HT-29 (cell line): ENCODE measurements at places on chromosomes 4 and X.
A peak's percentile ranks its signal among the peaks of the same experiment; 100 is the strongest.

GRCh38 chr4:95596676-95597075 is 47.9 kb upstream of the UNC5C start:
- DNase-seq: no peak

DNA sequence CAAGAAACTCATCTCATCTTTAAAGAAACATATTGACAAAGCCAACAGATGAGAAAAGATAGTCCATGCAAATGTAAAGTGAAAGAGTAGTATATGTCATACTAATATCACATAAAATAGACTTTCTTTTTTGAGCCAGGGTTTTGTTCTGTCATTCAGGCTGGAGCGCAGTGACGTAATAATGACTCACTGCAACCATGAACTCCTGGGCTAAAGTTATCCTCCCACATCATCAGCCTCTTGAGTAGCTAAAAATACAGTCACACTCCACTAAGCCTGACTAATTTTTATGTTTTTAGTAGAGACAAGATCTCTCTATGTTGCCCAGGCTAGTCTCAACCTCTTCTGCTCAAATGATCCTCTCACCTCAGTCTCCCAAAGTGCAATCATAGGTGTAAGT is 51.8 kb upstream of the TRAM1L1 start:
- DNase-seq: no peak

- DNase-seq: no peak
These were observed 92.6 kb downstream of the IL13RA2 start for GRCh38 chrX:114924856-114925255.

GRCh38 chrX:130165181-130165702 is 399 bp downstream of the AIFM1 start:
- DNase-seq: no peak

- no peak for DNase-seq
These were observed 45.9 kb downstream of the WDFY3 start for GRCh38 chr4:84920617-84921016.

GRCh38 chr4:12399781-12400180 is 971.1 kb upstream of the HS3ST1 start:
- DNase-seq: no peak

- no peak for DNase-seq
These were observed 391.5 kb upstream of the IGFBP7 start for GRCh38 chr4:57501720-57502119.

DNA sequence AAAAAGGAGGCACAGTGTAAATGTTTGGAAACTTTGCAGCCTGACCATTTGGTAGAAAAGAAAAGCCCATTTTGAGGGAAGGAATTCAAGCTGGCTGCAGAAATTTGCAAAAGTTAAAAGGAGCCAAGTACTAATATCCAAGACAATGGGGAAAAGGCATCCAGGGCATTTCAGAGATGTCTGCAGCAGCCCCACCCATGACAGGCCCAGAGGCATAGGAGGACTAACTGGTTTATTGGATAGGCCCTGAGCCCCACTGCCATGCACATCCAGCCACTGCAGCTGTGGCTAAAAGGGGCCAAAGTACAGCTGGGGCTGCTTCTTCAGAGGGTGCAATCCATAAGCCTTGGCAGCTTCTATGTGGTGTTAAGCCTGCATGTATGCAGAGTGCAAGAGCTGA is 104.9 kb downstream of the HS3ST1 start:
- no peak for DNase-seq

DNA sequence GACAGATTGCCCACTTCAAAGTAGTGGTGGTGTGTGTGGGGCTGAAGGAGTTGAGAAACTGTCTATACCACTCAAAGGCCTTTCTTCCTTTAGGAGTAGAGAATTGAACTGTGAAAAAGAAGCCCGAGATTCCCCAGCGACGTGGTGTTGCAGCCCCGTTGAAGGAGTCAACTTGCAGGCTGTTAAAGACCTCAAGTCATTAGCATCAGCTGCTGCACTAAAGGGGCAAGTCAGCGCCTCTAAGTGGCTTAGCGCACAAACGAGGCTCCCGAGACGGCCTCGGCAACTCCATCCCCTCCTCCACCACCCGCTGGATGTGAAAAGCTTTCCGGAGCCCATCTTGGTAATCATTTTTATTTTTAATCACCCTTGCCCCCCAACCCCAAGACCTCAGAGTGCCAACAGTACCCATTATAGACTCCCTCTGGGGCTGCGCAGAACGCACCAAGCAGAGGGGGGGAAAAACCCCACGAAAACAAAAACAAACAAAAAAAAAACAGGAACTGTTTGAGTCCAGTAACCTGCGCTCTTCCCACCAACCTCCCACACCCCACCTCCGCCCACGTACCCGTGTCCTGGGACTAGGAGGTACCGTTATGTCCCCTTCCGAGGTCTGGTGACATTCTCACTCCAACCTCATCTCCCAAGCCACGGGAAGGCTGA is 913 bp upstream of the PRDM8 start:
- DNase-seq: no peak

DNA sequence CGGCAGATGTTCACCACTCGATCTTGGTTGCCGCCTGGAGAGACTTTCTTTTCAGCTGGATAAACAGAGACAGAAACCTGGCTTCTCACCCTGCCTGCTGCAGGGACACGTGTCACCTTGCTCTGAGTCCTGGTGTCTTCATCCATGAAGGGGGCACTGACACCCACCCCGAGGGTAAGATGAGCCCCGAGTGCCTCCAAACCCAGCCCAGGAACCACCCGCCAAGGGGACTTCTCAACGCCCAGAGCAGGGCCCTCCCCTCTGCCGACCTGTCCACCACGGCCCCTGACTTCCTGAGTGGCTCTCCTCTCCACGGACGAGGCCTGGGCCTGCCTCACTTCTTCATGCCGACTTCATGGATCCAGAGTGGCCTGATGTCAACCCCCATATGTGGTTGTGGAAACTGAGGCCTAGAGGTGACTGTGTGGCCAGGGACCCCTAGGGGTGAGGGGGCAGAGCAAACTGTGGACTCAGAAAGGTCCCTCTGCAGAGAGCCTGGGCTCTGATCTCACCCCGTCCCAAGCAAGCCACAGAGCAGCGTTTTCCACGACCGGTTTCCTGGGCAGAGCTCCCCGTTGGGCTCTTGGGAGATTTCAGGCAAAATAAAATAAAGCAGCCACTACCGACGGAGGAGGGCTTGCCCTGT is 5.1 kb downstream of the ADRA2C start:
- no peak for DNase-seq

DNA sequence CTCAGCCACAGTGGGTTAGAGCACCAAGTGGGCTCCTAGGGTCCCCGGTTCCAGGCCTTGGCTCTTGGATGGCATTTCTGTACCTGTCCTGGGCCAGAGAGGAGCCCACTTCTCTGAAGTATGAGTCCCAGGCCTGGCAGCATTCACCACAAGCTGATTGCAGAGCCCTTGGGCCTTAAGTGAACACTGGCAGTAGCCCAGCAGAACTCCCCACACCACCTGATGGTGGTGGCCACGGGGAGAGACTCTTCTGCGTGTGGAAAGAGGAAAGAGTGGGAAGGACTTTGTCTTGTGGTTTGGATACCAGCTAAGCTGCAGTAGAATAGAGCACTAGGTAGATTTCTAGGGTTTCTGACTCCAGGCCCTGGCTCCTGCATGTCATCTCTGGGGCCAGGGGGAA is 104.8 kb downstream of the DLG3 start:
- DNase-seq: no peak

GRCh38 chr4:89765966-89766365 is 71.0 kb downstream of the SNCA start:
- no peak for DNase-seq

GRCh38 chrX:120769576-120770341 is 105.9 kb downstream of the CT47B1 start:
- DNase-seq: peak; percentile 40

DNA sequence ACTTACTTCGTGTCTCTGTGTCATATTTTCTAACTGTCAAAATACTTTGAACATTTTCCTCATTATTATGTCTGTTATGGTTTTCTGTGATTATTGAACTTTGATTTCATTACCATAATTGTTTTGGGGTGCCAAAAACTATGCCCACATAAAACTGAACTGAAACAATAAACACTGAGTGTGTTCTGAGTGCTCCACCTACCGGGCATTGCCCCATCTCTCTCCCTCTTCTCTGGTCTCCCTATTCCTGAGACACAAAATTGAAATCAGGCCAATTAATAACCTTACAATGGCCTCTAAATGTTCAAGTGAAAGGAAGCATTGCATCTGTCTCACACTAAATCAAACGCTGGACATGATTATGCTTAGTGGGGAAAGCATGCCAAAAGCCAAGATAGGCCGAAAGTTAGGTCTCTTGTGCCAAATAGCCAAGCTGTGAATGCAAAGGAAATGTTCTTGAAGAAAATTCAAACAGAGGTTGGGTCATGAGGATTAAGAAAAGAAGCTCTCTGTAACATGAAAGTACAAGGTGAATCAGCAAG is 972.3 kb downstream of the PCDH7 start:
- peak; percentile 32 for DNase-seq

DNA sequence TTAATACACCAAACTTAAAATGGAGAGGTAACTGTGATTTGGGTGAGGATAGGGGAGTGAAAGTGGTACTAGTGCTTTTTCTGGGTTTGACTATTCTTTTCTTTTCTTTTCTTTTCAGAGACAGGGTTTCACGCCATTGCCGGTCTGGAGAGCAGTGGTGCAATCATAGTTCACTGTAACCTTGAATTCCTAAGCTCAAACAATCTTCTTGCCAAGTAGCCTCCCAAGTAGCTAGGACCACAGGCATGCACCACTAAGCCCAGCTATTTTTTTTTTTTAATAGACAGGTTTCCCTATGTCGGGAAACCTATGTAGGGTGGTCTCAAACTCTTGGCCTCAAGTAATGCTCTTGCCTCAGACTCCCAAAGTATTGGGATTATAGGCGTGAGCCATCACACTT is 3.0 kb upstream of the ARMCX4 start:
- DNase-seq: no peak

GRCh38 chr4:158133551-158133950 is 39.3 kb downstream of the GASK1B start:
- DNase-seq: no peak

GRCh38 chr4:4461850-4462249 is 74.9 kb downstream of the NSG1 start:
- no peak for DNase-seq

DNA sequence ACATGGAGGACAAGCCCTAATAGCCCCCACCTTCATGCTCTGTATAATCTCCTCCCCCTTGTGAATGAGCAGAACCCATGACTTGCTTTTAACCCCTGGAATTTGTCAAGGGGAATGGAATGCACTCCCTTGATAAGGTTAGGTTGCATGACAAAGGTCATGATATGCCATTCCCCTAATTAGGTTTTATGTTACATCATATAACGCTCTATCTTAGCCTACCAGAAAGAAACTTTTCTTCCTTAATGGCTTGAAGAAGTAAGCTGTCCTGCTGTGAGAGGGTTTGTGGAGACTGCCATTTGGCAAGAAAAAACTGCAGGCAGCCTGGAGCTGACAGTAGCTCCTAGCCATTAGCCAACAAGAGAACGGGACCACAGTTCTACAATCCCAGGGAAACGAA is 399.8 kb upstream of the MAD2L1 start:
- no peak for DNase-seq

DNA sequence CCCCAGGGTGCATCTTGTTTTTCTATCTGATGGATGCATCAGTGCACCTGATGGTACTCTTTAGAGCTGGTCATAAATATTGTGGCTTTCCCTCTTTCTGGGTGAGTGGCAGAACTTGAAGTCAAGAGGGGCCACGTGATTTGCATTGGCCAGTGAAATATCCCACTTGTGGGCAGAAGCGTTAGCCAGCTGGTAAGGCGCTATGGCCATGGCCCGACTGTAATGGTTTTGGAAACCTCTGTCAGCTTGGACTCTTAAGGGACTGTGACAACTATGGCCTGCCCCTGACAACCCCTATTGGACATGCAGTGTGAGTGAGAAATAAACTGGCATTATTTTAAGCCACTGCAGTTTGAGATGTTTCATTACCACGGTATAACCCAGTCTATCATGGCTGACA is 72.8 kb downstream of the SEL1L3 start:
- DNase-seq: no peak

DNA sequence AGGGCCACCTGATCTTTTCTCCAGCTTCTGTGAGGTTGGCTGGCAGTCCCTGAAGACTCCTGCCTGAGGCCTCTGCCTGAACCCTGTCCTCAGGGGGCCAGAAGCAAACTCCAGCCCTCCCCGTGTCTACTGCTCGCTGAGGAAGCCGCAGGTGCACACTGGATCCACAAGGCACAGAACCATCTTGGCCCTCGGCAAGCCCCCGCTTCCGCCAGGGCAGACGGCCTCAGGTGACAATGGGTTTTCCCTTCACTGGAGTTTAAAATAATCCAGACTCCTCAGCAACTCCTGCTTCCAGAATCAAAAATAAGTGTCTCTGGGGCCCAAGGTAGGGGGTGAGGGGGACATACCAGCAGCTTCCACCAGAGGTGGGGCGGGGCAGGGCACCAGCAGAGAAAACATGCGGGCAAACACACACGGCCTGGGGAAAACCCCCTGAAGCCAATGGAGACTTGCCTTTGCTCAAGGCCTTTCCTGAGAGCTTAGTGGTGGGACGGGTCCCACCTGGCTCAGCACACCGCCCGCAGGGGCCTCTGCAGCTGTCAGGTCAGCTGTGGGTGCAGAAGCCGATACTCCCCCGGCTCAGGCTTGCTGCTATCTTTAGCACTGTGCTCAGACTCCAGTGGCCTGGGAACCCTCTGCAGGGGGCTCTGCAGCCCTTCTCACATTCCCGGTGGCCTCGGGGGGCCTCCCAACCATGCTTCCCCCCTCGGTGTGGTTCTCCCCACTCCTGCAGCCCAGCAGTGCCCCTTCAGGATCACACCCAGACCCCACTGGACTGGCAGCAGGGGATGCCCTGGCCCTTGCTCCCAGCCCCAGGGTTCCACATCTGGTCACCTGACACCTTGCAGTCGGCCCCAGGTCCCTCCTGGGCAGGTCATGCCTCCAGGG is 1.9 kb downstream of the MYL5 start:
- no peak for DNase-seq

DNA sequence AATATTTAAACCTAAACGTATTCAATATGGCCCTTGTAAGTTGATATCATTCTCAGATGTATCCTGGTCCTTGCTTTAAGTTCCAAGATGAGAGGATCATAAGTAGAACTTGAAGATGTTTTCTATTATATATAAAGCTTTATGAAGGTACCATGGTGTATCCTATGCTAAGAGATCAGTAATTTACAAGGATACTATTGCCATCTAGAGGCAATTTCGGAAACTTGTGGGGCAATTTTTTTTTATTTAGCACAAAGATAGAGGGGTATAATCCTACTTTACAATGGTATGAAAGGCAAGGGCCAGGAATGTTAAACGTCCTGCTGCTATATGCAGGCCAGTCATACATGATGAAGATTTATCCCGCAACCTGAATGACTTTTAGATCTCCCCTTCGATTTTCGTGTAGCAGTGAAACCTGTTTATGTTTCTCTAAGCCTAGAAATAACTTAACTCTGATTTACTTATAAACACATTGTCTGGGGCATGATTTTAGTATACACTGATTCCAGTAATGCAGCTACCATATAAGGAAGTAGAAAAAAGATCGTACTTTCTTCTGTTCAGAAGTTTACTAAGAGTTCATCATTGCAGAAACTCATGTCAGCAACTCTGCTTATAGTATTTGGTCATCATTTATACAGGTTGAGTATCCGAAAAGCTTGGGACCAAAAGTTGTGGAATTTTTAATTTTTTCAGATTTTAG is 2.6 kb downstream of the SLC25A31 start:
- DNase-seq: peak; percentile 81
